ENCODE measurements at places on chromosomes 7 and 10.

DNA sequence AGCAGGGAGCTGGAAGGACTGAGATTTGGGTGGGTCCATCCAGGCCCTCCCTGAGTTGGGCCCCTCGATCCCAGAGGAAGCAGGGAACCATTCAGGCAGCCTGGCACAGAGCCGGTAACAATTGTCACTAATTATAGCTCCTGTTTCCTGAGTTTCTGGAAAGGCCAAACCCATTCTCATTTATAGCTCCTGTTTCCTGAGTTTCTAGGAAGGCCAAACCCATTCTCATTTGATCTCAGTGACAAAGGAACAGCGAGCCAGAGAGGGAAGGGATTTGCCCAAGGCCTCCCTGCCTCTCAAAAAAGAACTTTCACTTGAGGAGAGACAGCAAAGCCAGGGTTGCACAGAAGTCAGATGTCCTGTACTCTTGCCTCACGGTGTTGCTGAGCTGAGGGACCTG is 521.9 kb downstream of the TYW1 start:
- no peak for DNase-seq

DNA sequence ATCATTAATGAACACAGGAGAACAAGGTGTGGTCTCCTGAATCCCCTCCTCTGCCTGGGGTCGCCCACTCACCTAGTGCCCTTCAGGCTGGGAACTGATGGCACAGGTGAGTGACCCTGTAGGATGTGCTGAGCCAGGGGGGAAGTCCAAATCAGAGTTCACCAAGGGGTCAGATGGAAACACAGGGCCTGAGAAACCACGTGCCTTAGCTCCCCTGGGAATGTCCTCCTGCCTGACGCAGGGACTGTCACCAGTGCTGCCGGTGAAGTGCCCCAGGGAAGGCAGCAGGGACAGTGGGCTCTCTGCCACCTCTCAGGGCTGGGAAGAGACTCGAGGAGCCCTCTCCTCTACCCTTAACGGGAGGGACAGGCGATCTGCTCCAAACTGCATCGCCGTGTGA is 5.8 kb upstream of the PYROXD2 start:
- DNase-seq, result no peak

DNA sequence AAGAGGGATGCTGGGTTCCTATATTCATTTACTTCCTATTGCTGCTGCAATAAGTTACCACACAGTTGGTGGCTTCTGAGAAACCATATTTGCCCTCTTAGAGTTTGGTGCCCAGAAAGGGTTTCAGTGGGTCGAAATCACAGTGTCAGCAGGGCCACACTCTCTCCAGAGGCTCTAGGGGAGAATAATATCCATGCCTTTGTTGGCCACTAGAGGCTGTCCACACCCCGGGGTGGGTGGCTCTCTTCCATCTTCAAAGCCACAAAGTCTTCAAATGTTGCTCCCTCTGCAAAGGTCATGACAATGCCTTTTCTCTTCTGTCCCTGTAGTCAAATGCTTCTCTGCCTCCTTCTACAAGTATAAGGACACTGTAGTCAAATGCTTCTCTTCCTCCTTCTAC is 989.4 kb downstream of the CCSER2 start:
- no peak for DNase-seq

DNA sequence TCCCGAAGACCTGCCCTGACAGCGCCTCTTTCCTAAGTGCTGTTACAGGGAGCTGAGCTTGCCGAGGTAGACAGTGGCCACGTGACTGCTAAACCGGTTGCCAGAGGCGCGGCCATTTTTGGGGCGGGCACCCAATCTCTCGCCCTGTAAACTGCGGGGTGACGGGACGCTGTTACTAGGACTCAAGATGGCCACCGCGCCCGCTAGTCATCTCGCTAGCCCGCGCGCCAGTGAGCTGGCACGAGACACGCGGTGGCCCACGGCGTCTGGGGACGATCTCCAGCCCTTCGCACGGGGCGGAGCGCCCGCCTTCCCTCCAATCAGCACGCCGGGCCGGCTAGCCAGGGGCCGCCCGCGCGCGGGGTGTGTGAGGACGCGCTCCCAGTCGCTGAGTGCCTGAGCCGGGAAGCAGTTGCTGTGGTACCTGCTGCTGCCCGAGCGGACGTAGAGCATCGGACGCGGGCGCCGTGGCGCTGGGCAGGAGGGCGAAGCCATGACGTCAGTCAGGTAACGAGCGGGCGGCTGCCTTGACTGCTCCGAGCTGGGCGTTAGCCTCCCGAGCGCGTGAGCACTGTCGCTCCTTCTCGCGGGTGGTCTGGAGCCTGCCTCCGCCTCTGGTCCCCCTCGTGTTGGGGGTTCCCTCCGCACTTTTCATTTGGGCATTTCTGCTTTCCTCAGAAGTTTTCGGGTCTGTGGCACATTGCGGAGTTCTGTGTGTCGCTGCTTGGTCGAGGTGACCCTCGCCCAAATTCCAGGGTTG is 25.5 kb downstream of the ADK start:
- peak; percentile 93 for DNase-seq

DNA sequence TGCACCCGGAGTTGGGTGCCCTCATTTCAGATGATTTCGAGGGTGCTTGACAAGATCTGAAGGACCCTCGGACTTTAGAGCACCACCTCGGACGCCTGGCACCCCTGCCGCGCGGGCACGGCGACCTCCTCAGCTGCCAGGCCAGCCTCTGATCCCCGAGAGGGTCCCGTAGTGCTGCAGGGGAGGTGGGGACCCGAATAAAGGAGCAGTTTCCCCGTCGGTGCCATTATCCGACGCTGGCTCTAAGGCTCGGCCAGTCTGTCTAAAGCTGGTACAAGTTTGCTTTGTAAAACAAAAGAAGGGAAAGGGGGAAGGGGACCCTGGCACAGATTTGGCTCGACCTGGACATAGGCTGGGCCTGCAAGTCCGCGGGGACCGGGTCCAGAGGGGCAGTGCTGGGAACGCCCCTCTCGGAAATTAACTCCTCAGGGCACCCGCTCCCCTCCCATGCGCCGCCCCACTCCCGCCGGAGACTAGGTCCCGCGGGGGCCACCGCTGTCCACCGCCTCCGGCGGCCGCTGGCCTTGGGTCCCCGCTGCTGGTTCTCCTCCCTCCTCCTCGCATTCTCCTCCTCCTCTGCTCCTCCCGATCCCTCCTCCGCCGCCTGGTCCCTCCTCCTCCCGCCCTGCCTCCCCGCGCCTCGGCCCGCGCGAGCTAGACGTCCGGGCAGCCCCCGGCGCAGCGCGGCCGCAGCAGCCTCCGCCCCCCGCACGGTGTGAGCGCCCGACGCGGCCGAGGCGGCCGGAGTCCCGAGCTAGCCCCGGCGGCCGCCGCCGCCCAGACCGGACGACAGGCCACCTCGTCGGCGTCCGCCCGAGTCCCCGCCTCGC is at the start of gene EGFR:
EGFR (plus strand) TSS at position 657 of the 830 bp plus-strand sequence. CDS start 261 bp downstream, outside the sequence.
- DNase-seq, result peak; percentile 91

DNA sequence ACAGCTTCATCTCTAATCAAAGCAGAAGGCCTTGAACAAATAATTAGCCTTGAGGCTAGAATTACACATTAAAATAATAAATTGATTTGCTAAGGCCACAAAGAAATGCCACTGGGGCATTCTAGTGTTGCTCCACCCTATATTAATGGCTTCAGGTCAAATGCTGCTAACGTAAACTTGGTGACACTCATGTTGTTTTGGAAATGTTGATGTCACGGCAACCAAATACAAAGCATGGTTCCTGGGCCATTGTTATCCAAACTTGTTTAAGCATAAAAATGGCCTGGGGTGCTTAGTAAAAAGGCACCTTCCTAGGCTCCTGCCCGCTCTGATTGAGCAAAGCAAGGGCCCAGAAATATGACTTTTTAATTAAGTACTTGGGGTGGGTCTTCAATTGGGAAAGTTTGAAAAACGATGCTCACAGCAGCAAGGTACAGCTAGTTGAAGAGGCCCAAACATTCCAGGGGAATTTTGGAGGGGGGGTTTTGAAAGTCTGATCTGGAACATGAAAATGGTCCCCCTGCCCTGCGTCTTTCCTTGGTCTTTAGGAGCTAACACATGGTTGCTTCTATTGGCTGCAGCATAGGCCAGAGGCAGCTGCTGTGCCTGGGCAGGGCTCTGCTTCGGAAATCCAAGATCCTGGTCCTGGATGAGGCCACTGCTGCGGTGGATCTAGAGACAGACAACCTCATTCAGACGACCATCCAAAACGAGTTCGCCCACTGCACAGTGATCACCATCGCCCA is 67.8 kb downstream of the ABCC2 start:
- no peak for DNase-seq

- DNase-seq, result no peak
These were observed 26.1 kb downstream of the ABCB1 start for GRCh38 chr7:87574630-87575029.

DNA sequence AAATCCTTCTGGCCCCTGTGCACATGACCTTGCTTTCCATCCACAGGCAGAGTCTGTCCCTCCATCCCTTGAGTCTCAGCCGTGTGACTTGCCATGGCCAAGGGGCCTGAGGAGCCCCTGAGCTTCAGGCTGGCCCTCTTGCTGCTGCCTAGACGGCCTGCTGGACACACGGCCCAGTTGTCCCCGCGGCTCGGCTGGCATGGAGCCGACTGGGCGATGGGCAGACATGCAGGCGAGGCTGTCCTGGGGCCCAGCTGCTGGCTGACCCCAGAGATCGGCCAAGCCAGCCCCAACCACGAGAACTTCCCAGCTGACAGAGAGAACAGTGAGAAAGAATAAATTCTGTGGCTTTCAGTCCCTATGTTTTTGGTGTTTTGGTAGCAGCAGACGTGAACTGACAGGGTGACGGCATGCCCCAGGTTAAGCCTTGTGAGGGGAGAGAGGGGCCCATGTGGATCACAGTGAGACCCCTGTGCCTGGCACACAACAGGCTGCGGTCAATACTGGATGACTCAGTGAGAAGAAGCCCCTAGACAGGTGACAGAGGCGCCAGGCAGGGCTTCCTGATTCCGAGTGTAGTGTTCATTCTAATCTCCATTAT is 11.7 kb downstream of the PRKAG2 start:
- DNase-seq, result no peak

GRCh38 chr7:13155188-13155587 is 467.8 kb downstream of the ARL4A start:
- no peak for DNase-seq

GRCh38 chr7:91657483-91658071 is 222.9 kb downstream of the MTERF1 start:
- no peak for DNase-seq

DNA sequence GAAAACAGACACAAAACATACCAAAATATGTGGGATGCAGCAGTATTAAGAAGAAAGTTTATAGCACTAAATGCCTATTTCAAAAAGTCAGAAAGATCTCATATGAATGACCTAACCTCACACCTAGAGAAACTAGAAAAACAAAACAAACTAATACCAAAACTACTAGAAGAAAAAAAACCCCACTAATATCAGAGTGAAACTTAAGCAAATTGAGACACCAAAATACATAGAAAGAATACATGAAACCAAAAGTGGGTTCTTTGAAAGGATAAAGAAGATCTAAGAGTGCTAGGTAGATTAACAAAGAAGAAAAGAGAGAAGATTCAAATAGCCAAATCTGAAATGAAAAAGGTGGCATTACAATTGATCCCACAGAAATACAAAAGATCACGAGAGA is 494.1 kb downstream of the SH2D4B start:
- DNase-seq, result no peak
